Mucosa of gallbladder (tissue), 1 donor: ENCODE measurements at places on chromosomes 12 and 14.

DNA sequence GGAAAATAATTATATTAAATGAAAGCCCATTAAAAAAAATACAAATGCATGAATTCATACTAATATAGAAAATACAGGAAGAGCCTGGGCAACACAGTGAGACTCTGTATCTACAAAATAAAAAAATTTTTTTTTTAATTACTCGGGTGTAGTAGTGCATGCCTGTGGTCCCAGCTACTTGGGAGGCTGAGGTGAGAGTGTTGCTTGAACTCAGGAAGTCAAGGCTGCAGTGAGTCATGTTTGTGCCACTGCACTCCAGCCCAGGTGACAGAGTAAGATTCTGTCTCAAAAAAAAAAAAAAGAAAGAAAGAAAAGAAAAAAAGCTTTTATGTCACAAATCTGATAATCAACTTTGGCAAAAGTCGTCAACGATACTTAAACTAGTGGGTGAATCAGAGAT, 80.6 kb upstream of the PLEKHA5 start:
- DNase-seq = no peak

DNA sequence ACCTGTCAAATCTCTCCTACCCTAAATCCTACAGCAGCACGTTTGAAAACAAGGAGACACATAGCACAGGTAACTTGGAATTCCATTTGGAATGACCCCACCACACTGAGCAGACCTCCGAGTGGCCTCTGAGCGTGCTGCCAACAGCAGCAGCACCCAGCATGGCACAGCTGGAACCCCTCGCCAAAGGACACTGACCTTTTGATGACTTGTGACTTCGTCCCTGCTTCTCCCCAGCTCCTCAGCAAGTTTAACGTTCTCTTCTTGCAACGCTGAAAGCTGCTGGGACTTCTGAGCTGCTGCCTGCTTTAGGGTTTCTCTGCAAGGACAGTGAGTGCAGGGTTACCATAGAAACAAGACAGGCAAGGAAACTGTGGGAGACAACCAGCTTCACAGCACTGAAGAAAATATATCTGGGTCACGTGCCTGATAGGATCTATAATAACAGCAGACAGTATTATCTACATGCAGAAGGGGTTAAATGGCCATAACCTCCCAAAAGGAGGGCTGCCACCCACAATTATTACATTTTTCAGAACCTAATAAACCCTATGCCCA, 43.3 kb upstream of the VPS33A start:
- no peak for DNase-seq

GRCh38 chr12:25284024-25284423, 33.3 kb upstream of the KRAS start:
- no peak for DNase-seq

GRCh38 chr12:6192604-6193380, 7.4 kb upstream of the CD9 start:
- DNase-seq = no peak

- DNase-seq = no peak
These were observed 282.7 kb downstream of the CACNA1C start for GRCh38 chr12:2335513-2335912.

DNA sequence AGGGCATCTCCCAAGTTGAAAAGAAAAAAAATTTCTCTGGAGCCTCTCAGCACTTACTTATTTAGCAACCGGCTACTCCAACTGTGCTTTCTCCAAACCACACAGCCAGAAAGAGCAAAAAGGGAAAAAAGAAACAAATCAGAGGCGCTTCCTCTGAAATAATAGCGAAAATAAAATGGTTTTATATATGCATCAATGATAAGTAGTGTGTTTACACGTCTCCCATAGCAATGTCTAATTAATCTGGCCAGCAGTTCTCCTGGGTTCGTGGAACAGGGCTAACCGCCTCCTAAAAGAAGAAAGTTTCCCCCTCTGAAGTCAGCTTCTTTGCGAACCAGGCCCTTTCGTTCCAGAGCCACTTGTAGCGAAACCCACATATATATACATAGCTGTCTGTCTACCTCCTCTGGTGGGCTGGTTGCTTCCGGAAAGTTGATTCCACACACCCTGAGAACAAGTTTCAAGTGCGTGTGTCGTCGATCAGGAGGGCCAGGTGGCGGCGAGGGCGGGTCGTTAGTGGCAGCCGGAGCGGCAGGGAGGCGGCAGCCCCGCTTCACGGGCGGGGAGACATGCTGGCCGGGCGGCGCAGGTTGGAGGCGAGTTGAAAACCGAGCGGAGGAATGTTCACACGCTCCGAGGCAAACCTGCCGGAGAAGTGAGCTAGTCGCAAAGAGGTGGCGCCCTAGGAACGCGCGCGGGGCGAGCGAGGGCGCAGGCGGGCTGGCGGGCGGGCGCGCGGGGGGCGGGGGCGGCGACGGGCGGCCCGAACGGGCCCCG, 2.7 kb downstream of the PTHLH start:
- DNase-seq = peak; percentile 53

- peak; percentile 25 for DNase-seq
These were observed 268.9 kb downstream of the SUDS3 start for GRCh38 chr12:118645219-118645618.
